ENCODE measurements at places on chromosomes 1 and 21.

GRCh38 chr1:234961456-234962339 is 166.9 kb downstream of the TOMM20 start:
- DNase-seq, result no peak

DNA sequence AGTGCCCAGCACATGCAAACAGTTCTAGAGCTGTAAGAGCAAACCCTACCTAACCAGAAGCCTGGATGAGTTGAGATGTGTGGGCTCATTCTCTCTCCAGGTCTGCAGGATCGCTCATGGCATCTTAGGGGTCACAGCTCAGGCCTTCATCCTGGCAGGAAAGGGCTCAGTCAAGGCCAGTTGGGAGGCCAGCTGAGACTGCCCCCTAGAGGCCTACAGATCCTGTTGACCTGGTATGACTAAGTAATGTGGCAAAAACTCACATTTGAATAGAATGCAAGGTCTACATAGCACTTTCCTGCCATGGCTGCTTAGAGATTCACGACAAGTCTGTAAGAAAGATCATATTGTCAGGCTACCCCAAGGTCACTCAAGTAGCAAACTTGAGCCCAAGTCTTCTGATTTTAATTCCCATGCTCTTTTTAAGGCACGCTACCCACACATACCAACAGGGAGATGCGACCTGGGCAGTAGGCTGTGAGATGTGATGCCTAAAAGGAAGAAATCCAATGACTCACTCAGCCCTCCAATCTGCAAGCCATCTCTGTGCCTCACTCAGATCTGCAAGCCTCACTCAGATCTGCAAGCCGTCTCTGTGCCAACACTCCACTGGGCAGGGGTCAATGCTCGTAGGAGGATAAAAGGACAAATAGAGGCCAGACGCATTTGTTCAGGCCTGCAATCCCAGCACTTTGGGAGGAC is 5.1 kb upstream of the CAPN8 start:
- no peak for DNase-seq

GRCh38 chr1:113388621-113389358 is 1.5 kb upstream of the MAGI3 start:
- no peak for DNase-seq

- DNase-seq, result no peak
Measured at GRCh38 chr1:52364235-52364839, 1.7 kb downstream of the CC2D1B start.
